Epithelial cell of esophagus (primary cell): ENCODE measurements at places on chromosomes 3 and 15.

DNA sequence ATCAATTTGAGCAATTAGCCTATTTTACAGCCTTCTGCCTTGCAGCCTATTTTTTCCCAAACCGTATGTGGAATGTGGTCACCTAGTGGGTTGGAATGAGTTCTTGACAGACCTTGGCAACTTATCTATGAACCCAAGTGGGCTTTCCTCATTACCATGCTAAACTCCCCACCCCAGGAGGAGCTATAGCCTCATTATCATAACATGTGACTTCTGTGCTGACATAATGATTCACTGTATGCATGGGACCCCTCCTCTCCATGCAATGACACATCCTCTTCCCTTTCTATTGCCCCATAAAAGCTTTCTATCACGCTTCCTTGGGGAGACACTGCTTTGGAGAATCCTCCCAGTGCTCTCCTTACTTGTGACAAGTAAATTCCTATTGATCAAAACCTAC lies 83.5 kb upstream of the FHIT start:
- DNase-seq: no peak

DNA sequence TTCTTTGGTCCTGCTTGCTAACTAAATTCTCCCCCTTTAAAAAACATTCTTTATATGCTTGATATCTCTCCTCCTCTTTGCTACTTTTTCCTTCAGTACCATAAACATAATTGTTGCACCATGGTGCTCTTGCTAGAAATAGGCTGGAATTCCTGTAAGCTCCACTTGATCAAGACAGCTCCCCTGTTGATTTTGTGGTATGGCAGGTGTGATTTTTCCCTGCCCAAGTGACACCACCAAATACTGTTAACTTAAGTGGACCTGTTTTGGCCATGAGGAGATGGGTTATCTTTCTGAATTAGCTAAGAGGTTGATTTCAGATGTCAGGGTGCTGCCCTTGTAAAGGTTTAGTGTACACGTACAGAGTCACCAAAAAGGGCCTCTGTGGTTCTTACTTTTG lies 205.3 kb downstream of the CDIN1 start:
- DNase-seq: no peak

DNA sequence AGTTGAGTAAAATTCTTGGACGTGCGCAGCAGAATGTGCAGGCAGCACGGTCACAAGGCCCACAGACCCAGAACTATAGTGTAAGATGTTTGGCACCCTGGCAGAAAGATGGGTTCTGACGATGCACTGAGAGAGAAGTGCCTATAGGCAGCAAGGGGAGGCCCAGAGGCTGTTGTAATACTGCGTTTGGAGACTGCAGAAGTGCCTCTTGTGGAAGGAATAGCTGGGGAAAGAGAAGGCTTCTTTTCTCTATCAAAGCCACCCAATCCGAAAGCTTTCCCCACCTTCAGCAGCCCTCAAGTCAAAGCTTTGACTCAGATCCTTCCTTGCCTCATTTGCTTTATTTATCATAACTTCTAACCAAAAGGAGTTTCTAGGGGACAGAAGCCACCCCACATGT lies 5.2 kb upstream of the SIN3A start:
- DNase-seq: peak; percentile 11

GRCh38 chr3:139113993-139114375 lies 69.3 kb upstream of the PRR23C start:
- DNase-seq: no peak

DNA sequence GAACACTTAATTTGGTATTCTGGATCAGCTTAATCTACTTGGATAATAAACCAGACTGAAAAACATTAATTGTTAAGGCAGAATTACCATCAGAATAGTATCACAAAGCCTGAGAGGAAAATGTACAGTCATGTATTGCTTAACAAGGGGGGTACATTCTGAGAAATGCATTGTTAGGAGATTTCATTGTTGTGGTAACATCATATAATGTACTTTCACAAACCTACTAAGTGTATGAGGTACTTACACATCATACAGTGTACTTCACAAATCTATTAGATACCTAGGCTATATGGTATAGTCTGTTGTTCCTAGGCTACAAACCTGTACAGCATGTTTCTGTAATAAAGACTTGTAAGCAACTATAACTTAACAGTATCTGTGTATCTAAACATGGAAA lies 68.2 kb downstream of the NBEAL2 start:
- no peak for DNase-seq

GRCh38 chr3:132720228-132720627 lies 2.0 kb downstream of the NPHP3 start:
- no peak for DNase-seq
